Osteocyte (in vitro differentiated cells): ENCODE measurements at places on chromosomes 13 and 19.

GRCh38 chr13:49632156-49632555, 3.8 kb downstream of the ARL11 start:
- DNase-seq, result no peak

- no peak for DNase-seq
These were observed 13.7 kb downstream of the BCAT2 start for GRCh38 chr19:48797103-48797502.

GRCh38 chr19:7979011-7979410, 26.4 kb downstream of the ELAVL1 start:
- no peak for DNase-seq

GRCh38 chr19:34171539-34171876, 796 bp upstream of the LSM14A start:
- no peak for DNase-seq

DNA sequence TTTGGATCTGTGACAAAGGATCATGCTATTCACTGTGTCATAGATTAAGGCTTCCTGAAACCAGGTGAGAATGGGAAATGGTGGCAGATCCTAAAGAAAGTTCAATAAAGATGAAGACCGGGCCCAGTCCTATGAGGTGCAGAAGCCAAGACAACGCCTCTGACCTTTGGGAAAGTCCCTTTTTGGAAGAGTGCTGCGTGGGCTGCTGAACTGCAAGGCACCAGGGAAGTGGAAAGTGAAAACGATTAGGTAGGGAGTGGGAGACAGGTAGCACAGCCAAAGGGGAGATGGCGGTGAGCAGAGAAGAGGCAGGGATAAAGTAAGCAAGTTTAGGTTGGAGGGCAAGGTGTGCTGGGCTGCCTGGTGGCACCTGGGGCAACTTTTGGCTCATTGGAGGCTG, 16.3 kb downstream of the MBNL2 start:
- no peak for DNase-seq

DNA sequence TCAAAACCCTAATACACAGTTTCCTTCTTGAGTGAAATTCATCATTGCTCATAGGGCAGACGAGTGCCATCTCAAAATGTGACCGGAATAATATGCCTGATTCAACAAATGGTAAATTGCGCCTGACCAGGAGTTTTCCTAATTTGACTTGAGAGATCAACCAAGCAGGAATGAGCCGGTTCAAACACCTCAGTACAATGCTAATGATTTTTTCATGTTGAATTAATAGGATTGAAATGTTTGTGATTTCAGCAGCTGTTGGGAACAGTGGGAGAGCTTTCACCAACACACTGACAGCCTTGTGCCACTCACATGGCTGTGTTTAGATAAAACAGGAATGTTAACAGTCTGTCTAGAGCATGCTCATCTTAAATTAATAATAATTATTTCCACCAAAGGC, 484.8 kb downstream of the PCDH9 start:
- no peak for DNase-seq

DNA sequence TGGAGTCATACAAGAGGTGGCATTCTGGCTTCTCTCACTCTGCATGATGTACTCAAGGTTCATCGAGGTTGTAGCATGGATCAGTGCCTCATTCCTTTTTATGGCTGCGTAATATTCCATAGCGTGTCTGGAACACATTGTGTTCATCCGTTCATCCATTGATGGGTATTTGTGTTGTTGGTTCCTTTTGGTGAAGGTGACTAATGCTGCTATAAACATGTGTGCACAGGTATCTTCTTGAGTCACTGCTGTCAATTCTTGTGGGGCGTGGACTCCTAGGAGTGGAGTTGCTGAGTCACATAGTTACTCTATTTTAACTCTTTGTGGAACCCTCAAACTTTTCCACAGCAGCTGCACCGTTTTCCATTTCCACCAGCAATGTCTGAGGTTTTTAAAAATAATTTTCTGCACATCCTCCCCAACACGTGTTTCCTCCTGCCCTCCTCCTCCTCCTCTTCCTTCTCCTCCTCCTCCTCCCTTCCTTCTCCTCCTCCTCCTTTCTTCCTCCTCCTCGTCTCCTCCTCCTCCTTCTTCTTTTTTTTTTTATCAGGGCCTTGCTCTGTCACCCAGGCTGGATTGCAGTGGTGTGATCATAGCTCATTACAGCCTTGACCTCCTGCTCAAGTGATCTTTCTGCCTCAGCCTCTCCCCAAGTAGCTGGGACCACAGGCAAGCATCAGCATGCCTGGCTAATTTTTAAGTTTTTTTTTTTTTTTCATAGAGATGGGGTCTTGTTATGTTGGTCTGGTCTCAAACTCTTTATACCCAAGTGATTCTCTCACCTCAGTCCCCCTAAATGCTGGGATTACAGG, 2.0 kb upstream of the TMEM221 start:
- no peak for DNase-seq

DNA sequence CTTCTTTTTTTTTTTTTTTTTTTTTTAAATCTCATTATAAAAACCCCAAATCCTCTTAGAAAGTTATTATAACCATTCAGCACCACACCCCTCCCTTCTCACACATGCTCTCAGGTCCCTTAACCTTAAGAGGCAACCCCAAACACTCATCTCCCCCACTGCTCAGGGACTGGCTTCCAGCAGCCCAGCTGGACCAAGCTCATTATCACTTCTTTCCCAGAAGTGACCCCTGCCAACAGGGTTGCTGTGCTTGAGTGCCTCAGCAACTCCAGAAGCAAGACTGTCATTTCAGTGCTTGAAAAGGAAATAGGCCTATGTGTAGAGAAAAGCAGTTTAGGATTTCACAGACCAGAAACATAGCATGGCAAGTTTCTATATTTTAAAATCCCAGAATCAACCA, 84.3 kb downstream of the SLAIN1 start:
- DNase-seq, result no peak

DNA sequence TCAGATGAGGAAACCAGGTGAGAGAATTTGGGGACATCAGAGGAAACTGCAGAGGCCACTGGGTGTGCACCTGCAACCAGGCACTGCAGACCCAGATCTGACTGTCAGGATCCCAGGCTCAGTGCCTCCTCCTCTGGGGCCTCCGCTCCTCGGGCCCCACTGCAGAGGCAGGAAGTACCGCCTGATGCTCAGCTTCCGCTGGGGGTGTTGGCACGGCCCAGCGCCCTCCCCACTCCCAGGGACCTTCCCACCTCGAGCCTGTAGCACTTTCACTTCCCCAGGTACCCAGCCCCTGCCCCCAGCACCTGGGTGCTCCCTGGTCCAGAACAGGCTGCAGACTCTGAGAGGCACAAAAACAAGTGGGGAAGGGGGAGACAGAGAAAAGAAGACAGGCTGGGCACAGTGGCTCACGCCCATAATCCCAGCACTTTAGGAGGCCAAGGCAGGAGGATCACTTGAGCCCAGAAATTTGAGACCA, 1.4 kb upstream of the CD37 start:
- DNase-seq, result no peak

DNA sequence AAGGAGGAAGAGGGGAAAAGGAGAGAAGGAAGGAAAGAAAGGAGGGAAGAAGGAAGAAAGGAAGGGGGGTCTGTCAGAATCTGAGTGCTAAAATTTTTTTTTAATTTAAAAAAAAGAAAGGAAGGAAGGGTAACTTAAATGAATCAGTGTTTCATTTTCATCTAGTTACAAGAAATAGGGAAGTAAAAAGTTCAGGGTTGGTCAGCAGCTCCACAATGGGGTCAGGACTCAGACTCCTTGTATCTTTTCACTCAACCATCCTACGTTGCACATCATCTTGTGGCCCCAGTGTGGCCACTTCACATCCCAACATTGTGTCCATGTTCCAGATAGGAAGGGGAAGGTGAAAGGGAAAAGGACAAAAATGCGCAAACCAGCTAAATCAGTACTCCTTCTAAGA, 14.3 kb upstream of the FNDC3A start:
- no peak for DNase-seq

DNA sequence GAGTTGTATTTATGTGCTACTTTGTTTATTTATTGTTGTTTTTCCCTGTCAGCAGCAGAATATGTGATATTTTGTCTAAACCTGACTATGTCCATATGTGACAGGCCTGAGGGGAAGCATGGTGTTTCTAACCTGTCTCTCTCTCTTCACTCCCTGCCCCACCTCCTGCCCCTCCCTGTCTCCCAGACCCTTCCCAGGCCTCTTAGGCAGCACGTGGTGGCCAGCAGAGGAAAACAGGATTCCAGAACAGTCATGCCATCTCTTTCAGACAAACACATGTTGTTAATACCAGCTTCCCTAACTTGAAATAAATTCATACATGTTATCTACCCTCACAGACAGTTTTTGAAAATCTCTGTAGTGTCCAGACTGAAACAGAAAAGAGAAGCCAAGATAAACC, 31.0 kb upstream of the ATP11A start:
- DNase-seq, result no peak

- no peak for DNase-seq
These were observed 328.1 kb downstream of the MYO16 start for GRCh38 chr13:108957369-108958012.

DNA sequence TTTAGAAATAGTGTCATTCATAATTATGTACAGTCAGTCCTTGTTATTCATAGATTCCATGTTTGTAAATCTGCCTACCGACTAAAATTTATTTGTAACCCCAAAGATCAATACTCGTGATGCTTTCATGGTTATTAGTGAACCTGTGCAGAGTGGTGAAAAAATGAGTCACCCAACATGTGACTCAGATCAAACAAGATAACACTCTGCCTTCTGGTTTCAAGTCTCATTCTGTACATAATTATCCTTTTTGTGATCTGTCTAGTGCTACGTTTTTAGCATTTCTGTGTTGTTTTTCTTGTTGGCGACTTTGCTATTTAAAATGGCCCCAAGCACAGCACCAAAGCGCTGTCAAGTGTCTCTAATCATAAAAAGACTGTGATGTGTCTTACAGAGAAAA, 274.7 kb downstream of the SUCLA2 start:
- no peak for DNase-seq
